NCI-H774 (cell line): ENCODE measurements at places on chromosomes 13 and 19.

GRCh38 chr13:113736258-113736731 is 22.7 kb upstream of the TMEM255B start:
- DNase-seq, result no peak

- DNase-seq, result no peak
These were observed 158.9 kb downstream of the ZIC5 start for GRCh38 chr13:99812625-99813024.

DNA sequence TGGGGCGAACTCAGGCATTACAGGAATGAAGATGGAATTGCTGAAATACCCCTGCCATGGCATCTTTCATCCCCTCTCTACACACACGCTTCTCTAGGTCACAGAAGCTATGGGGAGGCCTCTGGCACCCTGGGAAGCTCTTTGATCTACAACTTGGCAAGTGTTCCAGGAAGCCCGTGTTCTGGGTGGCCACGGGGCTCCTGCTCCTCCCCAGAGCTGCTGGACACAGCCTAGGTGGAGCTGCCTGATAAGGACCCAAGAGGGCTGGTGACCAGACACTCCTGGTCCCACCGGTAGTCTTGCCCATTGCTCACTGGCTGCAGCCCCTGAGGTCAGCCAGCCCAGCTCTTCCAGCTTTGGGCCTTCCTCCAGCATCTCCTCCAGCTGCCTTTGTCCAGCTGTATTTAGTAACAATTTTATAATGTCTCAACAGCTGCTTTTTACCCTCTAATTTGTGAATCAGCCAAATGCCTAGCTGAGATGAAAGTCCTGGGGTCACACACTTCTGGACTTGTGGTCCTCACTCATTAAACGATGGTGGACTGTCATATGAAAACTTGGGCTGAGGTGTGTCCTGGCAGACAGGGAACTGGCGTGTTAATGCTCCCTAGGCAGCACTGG is 72.8 kb upstream of the SPATA13 start:
- DNase-seq, result no peak

- no peak for DNase-seq
These were observed 75.9 kb upstream of the RNF113B start for GRCh38 chr13:98252931-98253470.

DNA sequence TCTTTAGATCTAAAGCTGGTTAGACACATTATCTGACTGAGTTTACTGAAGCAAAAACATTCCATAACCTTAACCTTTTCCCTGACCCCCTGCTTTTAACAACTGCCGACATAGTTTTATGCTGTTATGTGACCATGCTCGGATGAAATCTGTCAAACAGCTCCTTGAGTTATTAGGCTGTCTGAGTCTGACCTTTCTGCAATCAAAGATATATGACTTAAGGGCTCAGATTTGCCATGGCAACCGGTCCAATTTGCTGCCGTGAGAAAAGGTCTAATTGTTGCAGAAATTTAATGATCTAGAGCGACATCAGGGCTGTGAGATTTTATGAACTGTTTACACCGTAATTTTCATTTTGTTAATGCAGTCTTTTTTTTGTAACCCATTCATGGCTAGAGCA is 61.8 kb downstream of the URI1 start:
- DNase-seq, result no peak
